Activated T-cell treated with anti-CD3 and anti-CD28 coated beads for 1 hour (primary cell): ENCODE measurements at places on chromosomes 12 and 14.

- no peak for DNase-seq
Observed at GRCh38 chr12:58459191-58459590, 461.1 kb downstream of the LRIG3 start.

DNA sequence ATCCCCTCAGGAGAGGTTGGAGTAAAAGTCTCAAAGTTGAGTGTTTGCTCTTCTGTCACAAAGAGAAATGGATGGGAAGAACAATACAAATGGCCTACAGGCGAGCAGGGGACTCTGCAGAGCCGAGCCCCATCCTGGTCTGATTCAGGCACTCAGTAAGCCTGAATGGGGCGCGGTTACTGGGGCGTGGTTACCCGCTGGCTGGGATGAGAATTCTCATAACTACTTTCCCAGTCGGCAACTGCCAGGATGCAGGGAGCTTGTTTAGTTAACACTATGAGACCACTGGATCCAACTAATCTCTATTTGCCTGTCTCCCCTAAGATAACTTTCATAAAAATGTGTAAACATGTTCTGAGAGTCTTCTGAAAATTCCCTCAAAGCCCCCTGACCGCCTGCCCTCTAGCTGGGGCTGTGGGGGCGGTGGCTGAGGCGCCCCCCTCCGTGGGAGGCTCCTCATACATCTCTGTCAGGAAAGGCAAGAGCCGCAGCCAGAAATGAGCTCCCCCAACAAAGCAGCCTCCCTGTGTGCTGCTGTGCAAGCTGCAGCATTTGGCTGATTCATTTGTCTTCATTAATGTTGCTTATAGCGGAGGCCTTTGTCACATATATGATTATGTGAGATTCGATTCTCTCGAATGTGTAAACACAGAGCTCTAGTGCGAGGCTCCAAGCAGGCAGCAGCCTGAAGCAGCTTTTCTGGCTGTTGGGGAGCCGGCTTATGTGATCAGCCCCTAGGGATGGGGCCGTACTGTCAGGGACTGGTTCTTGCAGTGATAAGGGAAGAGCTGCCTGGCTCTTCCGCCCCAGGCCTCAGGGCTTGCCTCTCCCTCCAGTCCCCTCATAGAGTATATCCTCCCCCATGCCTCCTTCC is 126.1 kb upstream of the ARHGAP5 start:
- no peak for DNase-seq

DNA sequence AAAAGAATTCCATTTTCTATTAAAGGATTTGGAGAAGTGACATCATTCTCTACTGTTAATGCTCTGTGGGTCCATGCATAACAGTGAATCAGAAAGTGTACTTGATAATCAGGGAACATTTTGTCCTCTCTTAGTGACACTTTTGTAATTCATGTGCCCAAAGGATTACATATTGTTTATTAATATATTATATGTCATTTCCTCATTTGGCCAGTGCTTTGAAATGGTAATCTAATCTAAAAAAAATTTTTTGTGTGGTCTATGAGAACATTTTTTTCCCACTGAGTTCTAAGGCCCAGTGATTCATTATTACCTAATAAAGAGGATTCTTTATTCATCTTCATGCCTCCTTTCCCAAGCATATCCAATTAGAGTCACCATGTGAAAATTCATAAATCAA is 79.7 kb upstream of the MYF6 start:
- no peak for DNase-seq

DNA sequence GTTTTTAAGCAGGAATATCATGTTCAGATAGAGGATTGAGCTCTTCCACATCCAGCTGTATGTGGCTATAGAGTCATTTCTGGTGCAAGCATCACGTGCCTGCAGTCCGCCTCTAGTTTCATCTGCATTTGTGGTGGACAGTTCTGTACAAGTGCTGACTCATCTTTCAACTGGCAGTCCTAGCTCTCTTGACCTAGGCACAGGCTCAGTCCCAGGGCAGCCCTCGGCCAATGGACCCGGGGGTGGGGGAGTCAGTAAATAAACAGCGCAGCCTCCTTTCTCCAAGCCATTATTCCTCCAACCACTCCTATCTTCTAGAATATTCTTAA is 41.8 kb upstream of the FRMD6 start:
- DNase-seq, result no peak

DNA sequence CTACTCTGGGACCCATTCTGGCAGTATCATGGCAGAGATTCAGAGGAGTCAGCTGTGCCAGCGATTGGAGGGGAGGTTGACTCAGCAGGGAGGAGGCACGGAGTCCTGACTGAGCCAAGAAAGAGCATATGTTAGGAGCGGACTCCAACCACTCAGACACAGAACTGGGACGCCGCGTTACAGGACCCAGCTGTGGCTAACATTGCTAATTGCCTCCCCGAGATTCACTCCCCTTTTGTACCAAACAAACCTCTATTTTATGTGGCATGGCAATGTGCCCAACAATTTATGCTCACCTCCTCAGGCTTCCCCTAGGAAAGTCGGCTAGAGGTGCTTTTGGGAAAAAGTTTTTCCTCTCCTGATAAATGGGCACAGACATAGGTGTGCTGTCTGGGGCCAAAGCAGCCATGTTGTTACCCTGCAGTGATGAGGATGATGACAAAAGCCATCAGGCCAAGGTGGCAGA is 15.2 kb upstream of the CLIP1 start:
- DNase-seq, result no peak

- DNase-seq, result no peak
Observed at GRCh38 chr14:74932401-74932901, 9.4 kb upstream of the RPS6KL1 start.

GRCh38 chr14:87233806-87234384 is 759.1 kb downstream of the GALC start:
- DNase-seq, result no peak

- no peak for DNase-seq
Observed at GRCh38 chr14:65502676-65503124, 90.2 kb downstream of the FUT8 start.

GRCh38 chr12:79885911-79886490 is 48.9 kb downstream of the PPP1R12A start:
- DNase-seq, result no peak

GRCh38 chr14:90301668-90302090 is 30.1 kb downstream of the NRDE2 start:
- no peak for DNase-seq

- DNase-seq, result no peak
Observed at GRCh38 chr14:96895658-96896271, 98.6 kb downstream of the VRK1 start.
